ENCODE measurements at places on chromosomes 12 and 14. TPM values are rescaled to one million over a fixed set of nuclear protein-coding genes. Genes with fewer than 3 reads are reported as not detected.

GRCh38 chr14:32470161-32470715 lies 141.1 kb downstream of the AKAP6 start:
- no peak for DNase-seq

DNA sequence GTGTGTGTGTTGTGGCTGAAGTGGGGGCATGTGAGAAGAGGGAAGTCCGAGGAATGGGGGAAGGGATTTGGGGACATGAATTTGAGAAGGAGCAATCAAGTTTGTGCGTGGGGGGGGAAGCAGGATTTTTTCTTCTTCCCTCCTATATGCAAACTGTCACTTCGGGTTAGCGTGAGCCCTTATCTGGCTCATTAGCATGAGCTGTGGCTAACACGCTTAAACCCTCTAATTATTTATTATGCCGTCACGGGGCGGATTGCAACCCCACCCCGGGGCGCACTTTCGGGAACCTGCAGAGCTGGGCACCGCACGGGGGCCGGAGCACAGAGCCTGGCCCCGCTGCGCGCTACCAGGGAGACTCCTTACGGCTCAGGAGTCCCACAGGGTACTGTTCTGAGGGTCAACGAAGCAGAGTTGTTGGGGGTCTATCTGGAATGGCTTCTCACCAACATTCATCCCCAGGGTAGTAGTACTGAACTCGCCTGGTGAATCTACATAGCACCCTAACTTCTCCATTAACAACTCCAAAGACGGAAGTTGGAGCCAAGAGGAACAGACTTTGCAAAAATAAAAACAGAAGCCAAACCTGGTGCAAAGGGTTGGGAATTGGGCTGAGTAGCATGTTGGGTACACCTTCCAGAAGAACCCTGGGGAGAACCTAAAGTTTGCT lies 6.4 kb upstream of the ASCL1 start:
- DNase-seq = no peak

DNA sequence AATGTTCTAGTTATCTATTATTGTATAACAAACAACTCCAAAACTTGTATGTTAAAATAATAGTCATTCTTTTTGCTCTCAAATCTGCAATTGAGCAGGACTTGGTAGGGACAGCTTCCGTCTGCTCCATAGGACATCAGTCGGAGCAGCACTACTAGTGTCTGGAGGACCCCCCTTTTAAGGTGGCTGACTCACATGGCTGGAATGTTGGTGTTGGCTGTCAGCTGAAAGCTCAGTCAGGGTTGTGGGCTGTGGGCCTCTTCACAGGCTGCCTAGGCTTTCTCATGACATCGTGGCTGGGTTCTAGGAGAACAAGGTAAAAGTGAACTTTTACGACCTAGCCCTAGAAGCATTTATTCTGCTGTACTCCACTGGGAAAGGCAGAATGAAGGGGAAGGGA lies 160.6 kb downstream of the ANO4 start:
- peak; percentile 72 for DNase-seq

GRCh38 chr14:49545716-49546115 lies 40.5 kb downstream of the RPS29 start:
- DNase-seq = no peak

GRCh38 chr12:110917467-110917866 lies 2.9 kb downstream of the MYL2 start:
- DNase-seq = peak; percentile 38

DNA sequence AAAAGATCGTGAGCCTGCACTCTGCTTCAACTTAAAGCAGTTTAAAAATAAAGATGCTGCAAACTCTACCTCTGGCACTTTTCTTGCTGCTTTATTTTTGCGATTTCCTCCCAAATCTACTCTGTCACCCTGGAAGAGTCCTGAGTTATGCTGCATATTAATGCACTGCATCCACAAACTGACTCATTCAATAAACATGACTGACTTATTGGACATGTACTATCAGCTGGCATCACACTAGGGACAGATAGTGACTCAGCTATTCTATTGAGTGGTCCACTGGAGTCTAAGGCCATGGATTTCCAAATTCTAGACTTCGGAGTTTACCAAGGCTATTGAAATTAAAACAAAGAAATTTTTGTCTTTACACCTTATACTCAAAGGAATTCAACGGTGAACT lies 90.7 kb upstream of the PTPRR start:
- DNase-seq = peak; percentile 55

DNA sequence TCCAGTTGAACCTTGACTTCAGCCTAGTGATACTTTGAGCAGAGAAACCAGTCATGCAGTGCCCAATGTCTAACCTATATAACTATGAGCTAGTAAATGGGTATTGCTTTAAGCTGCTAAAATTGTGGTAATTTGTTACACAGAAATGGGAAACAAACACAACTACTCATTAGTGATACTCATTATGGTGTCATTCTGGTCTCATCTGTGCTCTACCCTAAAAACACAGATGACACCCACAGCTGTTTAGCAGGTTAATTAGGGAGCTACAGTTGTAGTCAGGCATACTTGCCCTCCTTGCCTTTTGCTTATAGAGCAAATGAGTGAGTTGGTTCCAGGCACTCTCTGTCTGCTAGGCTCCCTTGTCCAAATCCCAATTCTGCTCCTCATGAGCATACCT lies 50.0 kb upstream of the ATF7IP start:
- no peak for DNase-seq

DNA sequence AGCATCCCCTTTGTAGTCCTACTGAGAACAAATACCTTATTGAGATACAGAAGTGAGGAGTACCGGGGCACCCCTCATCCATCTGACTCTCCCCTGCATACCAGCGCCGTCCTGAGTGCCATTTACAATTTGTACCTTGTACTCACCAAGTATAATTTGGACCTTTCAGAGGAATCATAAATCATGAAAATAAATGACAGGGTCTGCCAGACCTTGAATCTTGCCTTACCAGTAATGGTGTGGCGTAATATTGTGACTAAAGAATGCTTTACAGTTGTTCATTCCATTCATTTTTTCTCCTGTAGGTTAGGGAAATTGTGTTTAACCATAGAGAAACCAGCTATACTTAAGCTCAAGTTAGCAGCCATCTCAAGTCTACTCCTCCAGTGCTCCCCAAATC lies 243.7 kb upstream of the RGS6 start:
- DNase-seq = no peak

DNA sequence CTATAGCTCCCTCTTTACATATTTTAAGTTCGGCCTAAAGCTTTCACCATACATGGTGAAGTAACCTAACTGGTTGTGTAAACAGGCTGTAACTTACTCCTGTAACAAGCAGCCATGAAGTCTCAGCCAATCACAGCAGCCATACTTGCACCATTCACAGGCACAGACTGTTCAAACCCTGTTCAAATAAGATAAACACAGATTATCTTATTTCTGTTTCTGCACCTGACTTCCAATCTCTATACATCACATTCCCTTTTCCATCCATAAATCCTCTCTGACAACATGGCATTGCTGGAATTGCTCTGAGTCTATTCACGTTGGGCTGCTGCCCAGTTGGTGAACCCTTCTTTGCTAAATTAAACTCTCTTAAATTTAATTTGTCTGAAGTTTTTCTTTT lies 34.5 kb upstream of the ARID2 start:
- no peak for DNase-seq

DNA sequence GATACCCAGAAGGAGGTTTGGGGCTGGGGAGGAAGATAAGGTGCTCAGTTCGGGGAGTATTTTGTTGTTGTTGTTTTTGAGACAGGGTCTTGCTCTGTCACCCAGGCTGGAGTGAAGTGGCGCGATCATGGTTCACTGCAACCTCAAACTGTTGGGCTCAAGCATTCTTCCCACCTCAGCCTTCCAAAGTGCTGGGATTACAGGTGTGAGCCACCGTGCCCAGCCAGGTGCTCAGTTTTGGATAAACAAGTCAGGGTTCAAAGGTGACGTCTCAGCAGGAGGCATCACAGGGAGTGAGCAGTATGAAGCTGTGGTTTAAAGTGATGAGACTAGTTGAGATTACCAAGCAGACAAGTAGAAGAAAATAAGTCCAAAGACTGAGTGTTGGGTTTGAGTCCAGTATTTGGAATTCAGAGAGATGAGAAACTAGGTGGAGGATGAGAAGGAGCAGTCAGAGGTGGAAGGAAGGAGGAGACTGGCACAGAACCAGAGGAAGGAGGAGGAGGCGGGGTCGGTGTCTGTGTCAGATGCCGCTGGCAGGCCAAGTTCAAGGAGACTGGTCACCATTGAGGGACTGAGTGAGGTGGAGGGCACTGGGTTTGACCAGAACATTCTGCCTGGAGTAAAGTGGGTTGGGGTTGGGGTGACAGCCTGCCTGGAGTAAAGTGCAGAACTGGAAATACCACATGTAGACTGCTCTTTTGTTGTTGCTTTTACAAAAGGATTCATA lies 16.1 kb downstream of the SLC35E3 start:
- DNase-seq = no peak

DNA sequence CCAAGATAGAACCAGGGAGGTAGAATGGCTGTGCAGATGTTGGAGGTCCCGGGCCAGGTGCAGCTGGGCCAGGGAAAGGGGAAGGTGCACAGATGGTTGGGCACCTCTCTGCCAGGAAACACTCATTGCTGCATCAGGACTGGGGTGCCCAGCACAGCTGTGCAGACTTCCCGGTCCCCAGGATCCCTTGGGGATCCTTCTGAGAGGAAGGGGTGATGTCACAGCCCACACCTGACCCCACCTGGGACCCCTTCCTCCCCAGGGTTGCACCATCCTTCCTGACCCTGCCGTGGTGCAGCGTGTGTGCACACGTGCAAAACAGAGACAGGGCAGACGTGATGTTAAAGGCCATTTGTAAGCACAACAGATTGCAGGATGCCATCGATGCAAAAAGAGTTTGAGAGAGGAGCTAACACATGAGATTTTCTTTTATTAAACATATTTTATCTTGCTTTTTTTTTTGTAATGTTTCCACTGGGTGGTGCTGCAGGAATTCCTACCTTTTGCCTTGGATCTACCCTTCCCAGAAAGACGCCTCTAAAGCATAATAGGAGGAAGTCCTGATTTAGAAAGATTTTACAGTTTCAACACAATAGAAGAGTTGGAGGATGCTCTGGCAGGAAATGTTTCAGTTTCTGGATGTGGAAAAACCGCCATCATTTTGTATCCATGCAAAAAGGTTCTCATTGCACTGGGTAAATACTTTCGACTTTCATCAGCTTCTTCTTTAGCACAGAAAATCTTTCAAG lies 14.8 kb downstream of the ELK3 start:
- DNase-seq = no peak

DNA sequence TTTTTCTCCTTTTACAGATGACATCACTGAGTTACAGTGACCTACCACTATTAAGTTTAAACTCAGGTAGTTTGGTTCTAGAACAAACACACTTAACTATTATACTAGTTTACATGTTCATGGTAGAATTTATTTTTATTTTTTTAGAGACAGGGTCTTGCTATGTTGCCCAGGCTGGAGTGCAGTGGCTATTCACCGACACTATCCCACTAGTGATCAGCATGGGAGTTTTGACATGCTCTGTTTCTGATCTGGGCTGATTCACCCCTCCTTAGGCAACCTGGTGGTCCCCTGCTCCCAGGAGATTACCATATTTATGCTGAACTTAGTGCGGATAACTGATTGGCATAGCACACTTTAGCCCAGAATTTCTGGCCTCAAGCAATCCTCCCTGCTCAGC lies 66.4 kb upstream of the LTA4H start:
- DNase-seq = no peak

- DNase-seq = peak; percentile 8
Observed at GRCh38 chr12:127241072-127241817, 1025.7 kb upstream of the TMEM132C start.

DNA sequence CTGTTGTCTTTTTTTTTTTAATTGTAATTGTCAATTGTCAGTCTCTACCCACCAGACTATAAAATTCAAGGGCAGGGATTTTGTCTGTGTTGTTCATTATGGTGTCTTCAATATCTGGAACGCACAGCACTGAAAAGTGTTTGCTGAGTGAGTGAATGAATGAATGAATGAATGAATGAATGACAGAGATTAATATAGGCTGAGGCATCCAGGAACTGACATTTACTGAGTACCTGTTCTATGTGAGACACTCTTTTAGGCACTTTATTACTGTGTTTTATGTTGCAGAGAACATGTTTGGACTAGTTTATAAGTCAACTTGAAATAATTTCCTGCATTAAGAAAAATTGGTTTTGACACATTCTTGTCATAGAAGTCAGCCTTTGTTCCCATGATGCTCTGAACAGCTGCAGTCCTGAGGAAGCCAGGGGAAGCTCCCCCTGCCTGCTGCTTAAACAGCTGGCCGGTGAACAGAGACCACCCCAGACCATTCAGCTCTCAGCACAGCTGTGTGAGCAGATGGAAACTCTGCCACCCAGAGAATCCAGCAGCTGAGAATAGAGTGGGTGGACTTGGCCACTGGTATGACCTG lies 160.7 kb upstream of the CCND2 start:
- no peak for DNase-seq

DNA sequence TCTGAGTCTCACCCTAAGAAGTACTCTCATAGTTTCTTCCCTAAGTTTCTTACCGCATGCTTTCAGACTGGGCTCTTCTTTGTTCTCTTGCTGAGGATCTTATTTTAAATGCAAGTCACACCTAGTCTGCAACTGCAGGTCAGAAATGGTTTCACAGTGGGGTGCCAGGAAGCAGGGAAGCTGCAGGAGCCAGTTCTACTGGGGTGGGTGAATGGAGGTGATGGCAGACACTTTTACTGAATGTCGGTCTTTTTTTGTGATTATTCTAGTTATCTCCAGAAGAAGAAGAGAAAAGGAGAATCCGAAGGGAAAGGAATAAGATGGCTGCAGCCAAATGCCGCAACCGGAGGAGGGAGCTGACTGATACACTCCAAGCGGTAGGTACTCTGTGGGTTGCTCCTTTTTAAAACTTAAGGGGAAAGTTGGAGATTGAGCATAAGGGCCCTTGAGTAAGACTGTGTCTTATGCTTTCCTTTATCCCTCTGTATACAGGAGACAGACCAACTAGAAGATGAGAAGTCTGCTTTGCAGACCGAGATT lies 1.7 kb downstream of the FOS start:
- DNase-seq = no peak

GRCh38 chr12:32587581-32588495 lies 91.3 kb upstream of the DNM1L start:
- DNase-seq = no peak

The RGS6 gene
- 0.95 TPM for polyA plus RNA-seq

The P3H3 gene
- polyA plus RNA-seq = 13.7 TPM

The MYO1H gene
- not detected for polyA plus RNA-seq

The FGD4 gene
- 1.8 TPM for polyA plus RNA-seq

The KCNC2 gene
- not detected for polyA plus RNA-seq

The MDP1 gene
- polyA plus RNA-seq = 73.4 TPM

The GLIPR1L1 gene
- polyA plus RNA-seq = not detected

The C3AR1 gene
- polyA plus RNA-seq = not detected

Data from cardiac muscle cell (in vitro differentiated cells and primary cell).